ENCODE measurements at places on chromosomes 3 and 15.

GRCh38 chr15:69082021-69082502 is 67.6 kb downstream of the NOX5 start:
- peak; percentile 81 for DNase-seq

- no peak for DNase-seq
Measured at GRCh38 chr3:162555761-162556160, 1059.2 kb downstream of the OTOL1 start.

DNA sequence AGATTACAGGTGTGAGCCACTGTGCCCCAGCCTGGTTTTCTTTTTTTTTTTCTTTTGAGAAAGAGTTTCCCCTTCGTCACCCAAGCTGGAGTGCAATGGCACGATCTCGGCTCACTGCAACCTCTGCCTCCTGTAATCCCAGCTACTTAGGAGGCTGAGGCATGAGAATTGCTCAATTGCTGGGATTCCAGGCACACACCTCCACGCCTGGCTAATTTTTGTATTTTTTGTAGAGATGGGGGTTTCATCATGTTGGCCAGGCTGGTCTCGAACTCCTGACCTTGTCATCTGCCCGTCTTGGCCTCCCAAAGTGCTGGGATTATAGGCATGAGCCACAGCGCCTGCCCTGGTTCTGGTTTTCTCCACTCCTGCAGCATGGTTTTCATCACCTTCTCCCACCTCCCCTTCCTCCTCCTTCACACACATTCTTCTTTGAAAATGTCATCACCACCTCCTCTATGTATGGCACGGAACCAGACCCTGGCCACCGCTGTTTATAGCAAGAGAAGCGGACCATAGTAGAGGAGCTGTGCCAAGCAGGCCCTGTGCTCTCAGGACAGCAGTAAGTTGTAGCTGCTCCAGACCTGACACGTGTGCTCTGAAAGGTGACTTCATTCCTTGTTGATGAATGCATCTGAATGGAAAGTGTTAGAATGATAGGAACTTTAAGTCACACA is 14.6 kb upstream of the AHSG start:
- DNase-seq: peak; percentile 31

GRCh38 chr3:130850044-130850797 is 43.7 kb upstream of the ATP2C1 start:
- peak; percentile 17 for DNase-seq

GRCh38 chr15:65612616-65612946 is 1.6 kb upstream of the INTS14 start:
- no peak for DNase-seq

DNA sequence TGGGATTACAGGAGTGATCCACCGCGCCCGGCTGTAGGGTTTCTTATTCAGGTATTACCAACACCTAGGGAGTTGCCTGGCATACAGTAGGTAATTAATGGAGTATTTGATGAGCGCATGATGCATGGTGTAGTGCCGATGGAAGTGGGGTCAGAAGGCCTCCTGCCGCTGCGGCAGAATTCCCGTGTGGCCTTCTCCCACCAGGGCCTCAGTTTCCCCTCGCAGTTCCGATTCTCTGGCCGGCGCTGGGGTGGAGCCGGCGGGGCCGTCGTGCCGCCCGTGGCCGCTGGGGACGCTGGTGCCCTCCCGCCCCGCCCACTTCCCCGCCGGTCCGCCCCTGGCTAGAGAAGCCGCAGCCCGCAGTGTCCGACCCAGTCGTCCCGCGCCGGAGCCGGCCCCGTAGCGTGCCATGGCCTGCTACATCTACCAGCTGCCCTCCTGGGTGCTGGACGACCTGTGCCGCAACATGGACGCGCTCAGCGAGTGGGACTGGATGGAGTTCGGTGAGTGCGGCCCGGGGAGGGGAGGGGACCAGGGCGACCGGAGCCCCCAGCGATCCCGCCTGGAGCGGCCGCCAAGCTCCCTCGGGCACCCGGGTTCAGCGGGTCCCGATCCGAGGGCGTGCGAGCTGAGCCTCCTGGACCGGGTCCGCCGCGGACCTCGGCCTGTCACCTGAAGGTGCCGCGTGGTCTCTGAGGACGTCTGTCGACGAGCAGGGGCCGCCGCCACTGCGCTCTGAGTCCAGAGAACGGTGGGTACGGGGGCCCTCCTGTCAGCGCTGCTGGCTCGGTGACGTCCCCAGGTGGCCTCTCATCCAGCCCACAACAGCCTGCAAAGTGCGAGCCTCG is at the start of gene IRAK2:
Gene IRAK2 (plus strand): TSS at position 374 of the 848 bp plus-strand sequence. CDS start 36 bp downstream, at position 410.
- DNase-seq: peak; percentile 8

GRCh38 chr15:82624008-82624407 is 23.2 kb downstream of the CPEB1 start:
- no peak for DNase-seq

GRCh38 chr15:67146875-67147381 is 81.5 kb downstream of the SMAD3 start:
- peak; percentile 88 for DNase-seq
